Liver (tissue), 10 donors: ENCODE measurements at places on chromosomes 13 and 19.

DNA sequence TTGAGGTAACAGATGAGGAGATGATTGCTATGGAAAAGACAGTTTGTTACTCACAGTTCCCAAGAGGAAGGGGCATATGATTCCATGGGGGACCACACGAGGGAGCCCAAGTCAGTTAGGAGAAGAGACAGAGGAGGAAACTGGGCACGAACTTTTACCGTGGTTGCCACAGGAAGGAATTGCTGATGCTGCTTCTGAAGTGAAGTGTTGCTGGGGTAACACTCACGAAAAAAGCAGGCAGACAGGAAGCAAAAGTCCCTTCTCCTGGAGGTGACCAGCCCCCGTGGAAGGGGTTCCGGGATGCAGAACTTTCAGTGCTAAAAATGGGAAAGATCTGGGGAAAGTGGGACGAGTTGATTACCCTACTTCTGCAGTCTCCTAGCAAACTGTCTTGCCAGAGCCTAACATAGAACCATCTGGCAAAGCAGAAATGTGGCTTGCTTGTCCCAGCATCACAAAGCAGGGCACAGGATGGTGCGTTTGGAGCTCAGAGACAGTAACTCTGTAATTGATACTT, 35.4 kb upstream of the MAP3K10 start:
- no peak for DNase-seq

GRCh38 chr13:94704377-94705080, 7.8 kb downstream of the SOX21 start:
- no peak for DNase-seq

DNA sequence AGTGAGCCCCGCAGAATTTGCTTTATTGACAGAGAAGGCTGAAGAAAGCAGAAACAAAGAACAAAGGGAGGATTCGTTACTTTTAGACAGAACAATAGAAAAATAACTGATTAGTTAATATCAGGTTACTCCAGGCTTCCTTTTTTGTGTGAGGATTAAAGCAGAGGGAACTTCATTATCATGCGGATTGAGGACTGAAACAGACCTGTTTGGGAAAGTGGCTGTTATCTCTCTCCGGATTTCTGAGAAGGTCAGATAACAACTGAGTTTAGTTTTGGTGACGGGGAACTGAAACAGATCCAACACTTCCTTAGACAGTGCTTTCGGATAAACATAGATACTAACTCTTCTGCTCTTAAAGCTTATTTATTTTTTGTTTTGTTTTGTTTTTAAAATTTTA, 246.4 kb upstream of the ZNF507 start:
- no peak for DNase-seq

DNA sequence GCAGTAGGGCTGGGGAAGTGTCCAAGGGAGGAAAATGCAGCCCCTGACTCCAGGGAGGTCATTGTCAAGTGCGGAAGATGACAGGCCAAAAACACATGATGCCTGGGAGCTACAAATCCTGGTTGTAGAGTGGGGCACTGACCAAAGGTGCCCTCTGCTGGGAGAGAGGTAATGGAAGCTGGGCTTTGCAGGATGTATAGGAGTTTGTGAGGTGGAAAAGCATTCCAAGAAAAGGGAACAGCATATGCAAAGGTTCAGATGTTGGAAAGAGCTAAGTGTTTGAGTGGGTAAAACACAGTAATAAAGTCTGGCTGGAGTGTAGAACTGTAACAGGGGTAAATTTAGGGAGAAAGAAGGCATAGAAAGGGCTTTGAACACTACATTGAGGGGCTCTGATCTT, 46.9 kb upstream of the PTPRS start:
- no peak for DNase-seq

DNA sequence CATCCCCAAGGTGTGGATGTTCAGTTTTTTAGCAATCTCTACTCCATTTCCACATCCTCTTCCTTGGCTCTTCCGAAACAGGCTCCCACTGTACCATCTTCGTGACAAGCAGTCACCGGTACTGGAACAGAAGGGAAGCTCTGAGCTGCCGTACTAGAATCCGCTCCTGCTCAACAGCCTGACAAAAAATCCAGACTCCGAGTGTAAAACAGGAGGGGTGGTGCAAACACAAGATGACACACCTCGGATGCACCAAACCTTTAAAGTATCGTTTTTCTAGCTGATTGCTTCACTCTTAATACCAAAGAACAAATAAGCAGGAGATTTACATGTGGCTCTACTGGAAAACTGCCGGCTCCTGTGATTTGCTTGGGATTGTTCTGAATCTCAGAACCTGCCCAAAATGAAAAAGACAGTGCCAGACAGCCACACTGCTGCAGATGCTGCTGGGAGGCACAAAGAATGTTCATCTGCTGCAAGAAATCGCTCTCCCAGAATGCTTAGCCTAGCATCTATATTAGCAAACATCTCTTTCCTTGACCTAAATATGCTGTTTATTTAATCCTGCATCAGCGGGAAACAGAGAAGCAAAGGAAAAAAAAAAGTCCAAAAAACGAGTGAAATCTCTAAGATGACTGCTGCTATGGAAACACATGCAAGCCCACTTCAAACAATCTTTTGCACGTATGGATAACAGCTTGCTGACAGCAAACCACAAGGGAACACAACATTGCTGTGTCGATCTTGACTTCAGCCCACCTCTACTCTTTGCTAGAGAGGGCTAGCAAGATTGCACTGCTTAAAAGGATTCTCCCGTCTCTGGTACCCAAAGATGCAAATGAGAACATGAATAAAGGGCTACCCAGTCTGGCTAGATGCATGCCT, 38.0 kb upstream of the DOCK9 start:
- DNase-seq, result no peak

DNA sequence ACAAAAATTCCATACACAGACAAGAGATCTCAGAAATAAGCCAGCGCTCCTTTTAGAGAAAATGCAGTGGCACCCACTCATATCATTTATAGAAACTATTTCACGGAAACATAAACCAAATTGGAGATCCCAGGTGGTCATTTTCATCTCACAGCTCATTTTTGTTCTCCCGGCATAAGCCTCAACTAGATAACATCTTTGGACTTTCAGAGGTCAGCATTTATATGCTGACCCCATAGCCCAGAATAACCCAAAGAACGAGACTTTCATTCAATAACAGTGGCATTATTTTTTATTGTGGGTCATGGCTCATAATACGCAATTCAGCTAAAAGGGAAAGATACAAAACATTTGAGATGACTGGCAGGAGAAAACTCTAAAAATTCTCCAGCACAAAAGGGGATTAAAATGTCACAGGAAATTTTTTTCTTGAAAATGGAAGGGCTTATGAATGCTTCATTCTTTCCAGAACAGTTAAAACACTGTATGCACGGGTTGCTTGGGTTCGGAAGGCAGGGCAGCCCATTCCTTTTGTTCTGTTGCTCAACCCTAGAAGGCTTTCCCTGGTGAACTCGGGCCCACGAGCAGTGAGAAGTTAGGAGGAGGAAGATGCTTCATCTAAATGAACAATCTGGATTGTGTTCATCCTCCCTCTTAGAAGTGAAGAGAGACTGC, 24.0 kb downstream of the STARD13 start:
- no peak for DNase-seq

GRCh38 chr13:64546371-64546770, 2683.8 kb downstream of the PCDH9 start:
- DNase-seq, result no peak

DNA sequence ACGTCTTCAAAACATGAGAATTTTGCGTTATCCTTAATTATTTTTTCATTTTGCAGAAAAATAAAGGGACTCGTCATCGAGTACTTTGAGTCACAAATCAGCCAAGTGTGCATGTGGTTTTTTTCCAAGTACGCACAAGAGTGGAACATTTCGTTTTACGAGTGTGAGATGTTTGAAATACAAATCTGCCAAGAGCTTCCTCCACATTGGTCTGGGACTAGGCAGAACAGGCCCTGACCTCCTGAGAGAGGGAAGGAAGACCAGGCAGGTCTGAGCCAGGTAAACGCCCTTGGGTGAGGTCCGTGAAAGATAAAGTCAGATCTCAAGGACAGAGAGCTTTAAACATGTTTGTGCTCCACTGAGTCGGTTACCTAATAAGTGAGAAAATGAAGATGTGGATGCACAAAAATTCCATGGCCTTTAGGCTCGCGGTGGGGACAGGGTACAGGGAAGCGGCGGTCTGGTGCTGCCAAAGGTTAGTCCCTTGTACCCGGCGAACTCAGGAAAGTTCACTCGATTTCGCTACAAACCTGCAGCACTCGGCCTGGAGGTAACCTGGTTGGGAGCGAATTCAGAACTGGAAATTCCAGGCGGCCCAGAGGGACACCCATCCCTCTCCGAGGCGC, 473 bp upstream of the ITM2B start:
- DNase-seq, result no peak

DNA sequence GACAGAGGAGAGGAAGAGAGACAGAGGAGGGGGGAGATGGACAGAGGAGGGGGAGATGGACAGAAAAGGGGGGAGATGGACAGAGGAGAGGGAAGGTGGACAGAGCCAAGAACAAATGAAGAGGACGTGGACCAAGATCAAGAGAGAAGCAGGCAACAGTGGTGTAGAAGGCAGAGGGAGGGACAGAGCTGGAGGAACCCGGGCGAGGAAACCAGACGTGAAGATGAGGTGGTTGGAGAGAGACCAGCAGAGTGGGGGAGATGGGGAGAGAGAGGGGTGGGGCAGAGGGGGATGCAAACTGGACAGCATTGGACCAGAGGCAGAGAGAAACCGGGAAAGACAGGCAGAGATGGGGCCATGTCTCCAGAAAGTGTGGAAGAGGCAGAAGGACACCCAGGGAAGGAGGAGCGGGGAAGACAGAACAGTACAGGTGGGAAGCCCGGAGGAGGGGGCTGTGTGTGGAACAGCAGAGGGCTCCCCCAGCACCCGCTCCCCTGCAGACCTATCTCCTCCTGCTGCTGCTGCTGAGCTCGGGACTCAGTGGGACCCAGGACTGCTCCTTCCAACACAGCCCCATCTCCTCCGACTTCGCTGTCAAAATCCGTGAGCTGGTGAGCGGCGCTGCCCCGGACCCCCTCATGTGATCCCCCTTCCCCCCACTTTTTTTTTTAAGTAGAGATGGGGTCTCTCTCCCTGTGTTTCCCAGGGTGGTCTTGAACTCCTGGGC, 1.3 kb downstream of the FLT3LG start:
- no peak for DNase-seq

DNA sequence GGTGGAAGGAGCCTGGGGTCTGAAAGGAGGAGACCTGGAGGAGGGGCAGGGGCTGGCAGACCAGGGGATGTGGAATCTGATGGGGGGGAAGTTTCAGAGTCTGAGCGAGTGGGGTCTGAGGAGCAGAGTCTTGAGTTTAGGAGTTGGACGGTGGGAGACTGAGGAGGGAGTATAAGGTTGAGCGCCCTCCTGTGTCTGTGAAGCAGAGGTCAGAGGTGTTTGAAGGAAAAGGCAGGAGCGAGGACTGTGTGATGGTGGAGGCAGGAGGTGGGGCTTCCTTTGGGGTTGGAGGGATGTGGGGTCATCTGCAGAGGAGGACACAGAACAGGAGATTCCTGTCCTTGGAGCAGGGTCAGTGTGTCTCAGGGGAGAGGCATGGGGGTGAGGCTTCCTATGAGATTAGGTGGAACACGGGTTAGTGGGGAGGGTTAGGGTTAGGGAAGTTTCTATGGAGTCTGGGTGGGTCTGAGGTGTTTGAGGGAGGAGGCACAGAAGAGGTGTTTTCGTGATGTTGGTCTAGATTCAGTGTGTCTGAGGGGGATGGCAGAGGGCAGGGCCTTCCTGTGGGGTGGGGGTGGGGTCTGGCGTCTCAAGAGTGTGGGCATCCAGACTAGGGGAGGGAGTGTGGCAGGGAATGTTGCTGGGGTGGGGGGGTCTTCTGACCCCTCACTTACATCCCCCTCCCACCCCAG, 8.3 kb downstream of the RYR1 start:
- no peak for DNase-seq

- no peak for DNase-seq
Measured at GRCh38 chr19:3466635-3467034, 13.7 kb downstream of the SMIM24 start.

- DNase-seq, result no peak
Measured at GRCh38 chr13:84821261-84821660, 939.0 kb upstream of the SLITRK1 start.

DNA sequence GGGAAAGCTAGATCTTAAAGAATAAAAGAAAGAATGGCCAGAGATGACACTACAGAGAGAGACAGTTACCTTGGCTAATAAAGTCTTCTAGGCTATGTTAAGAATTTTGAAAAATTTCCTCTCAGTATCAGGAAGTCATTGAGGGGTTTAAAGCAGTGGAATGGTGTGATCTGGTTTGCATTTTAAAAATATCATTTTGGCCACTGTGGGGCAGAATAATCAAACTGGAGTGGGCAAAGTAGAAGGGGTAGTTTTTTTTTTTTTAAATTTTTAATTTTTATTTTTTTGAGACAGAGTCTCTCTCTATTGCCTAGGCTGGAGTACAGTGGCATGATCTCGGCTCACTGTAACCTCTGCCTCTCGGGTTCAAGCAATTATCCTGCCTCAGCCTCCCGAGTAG, 4.4 kb upstream of the CNMD start:
- DNase-seq, result no peak

DNA sequence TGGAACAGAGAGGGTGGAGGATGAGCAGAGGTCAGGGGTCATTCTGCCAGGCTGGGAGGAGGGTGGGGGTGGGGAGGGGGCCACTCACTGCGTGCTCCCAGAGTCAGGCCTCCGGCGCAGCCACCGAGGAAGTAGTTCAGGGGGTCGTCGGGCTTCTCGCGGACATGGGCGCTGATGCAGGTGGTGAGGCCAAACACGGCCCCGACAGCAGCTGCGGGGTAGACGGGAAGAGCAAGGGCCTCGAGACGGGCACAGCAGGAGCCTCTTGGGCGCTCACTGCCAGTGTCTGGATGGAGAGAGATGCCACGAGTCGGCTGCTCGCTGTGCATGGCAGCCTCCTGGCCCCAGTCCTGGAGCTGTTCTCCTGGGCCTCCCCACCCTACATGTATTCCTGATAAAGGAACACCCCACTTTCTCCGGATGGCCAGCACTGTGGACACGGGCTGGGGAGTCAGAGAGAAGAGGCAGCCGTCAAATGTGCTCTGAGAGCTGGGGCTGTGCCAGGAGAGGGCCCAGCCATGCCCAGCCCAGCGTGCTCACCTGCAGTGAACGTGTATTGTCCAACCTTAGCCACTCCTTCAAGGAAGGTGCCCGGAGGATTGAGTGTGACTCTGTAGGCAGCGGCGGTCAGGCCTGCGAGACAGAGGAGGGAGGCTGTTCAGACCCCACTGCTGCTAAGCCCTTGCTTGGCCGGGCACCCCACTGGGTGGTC, 7.1 kb downstream of the NDUFA11 start:
- no peak for DNase-seq

- no peak for DNase-seq
Measured at GRCh38 chr19:6279620-6279930, 200 bp downstream of the MLLT1 start.

DNA sequence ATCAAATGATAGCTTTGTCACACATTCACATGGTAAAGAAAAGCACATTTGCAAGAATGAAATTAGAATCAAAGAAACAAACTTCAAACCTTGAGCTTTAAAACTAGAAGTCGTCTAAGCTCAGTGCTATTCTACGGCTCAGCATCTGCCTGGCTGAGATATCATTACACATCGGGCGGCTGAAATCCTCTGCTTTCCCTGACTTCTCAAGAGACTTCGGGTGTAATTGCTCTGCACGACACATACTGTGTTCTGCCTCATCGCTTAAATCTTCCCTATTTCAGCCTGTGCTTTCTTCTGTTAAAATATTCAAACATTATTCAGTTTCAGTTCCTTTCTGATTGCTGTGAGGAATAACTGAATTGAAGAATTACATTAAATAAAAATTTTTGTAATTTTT, 265.3 kb downstream of the NALCN start:
- no peak for DNase-seq

- DNase-seq, result no peak
Measured at GRCh38 chr13:112234131-112234875, 141.9 kb upstream of the SPACA7 start.
